ENCODE measurements at places on chromosomes 1 and 21.

GRCh38 chr1:44924835-44925464 is 61.4 kb downstream of the EIF2B3 start:
- peak; percentile 87 for DNase-seq

DNA sequence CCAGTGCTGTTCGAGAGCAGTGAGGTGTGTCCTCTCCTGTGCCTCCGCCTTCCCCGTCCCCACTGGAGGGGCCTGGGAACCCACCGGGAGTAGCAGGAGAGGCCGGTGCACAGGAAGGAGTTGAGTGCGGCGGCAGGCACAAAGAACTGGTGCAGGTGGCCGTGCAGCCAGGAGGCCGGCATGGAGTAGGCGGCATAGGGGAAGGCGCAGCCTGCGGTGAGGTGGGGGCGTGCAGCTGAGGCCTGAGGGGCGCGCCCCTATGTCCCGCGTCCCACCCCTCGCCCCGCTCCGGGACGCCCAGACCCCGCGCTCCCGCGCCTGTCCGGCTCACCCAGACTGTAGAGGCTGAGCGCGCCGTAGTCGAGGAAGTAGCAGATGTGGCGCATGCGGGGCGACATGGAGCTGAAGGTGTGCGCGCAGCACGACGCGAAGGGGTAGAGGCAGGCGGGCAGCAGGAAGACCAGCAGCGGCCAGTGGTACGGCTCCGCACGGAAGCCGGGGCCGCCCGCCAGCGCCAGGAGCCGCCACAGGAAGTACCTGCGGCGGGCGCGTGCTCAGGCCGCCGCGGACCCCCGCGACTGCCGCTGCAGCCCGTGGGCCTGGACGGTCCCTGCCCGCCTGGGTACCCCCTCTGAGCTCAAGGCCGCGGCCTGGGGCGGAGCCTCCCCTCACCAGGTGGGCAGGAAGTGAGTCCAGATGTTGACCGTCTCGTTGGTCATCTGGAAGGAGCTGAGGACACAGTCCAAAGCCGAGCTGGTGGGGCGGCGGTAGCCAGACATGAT is 2.2 kb downstream of the PAQR6 start:
- peak; percentile 89 for DNase-seq

DNA sequence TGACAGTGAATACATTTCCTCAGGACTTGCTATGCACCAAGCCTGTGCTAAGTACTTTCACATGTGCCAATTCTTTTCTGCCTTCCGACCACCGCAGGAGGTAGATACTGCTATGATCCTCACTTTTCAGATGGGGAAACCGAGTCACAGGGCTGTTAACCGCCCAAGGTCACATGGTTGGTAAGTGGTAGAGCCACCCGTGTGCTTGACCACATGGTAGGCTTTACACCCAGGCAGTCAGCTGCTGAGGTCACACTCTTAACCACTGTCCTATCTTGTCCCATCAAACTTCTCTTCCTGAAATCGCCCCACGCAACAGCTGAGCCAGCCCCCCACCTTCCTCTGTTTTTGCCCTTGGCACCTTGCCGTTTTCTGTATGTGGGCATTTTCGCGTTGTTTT is 31.0 kb upstream of the SDHB start:
- no peak for DNase-seq

GRCh38 chr1:152741656-152742055 is 16.2 kb upstream of the KPRP start:
- no peak for DNase-seq

GRCh38 chr21:43737158-43737950 is 18.4 kb downstream of the PDXK start:
- DNase-seq, result no peak

DNA sequence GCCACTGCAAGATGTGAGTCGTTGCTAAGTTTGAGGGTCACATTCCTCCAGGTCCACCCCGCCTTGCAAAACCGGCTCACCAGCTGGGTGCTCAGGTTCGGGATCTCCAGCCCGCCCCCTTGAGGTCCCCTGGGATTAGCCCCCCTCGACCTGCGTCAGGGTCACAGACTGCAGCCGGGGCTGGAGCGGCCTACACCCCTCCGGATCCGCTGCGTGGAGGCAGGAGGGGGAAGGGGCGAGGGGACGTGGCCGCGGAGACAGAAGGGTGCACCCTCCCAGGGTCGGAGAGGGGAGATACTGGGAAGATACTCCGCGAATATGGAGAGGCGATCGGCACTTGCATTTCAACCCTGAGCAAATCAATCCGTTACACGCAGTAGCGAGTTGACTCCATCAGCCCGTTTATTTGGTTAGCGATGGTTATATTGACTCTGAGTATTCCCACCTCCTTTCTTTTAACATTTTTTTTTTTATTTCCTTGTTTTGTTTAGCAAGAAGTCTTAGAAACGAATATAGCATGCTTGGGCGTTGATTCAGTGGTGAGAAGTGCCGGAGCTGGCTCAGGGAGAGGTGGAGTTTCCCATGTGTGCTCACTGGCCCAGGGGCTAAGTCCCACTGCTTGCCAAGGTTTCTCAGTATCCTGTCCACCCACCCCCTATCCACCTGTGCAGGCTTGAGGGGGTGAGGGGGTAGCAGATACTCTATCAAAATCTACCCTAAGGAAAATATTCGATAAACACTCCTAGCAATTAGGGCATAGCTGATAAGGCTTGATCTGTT is 997 bp downstream of the IFNAR2 start:
- peak; percentile 43 for DNase-seq

DNA sequence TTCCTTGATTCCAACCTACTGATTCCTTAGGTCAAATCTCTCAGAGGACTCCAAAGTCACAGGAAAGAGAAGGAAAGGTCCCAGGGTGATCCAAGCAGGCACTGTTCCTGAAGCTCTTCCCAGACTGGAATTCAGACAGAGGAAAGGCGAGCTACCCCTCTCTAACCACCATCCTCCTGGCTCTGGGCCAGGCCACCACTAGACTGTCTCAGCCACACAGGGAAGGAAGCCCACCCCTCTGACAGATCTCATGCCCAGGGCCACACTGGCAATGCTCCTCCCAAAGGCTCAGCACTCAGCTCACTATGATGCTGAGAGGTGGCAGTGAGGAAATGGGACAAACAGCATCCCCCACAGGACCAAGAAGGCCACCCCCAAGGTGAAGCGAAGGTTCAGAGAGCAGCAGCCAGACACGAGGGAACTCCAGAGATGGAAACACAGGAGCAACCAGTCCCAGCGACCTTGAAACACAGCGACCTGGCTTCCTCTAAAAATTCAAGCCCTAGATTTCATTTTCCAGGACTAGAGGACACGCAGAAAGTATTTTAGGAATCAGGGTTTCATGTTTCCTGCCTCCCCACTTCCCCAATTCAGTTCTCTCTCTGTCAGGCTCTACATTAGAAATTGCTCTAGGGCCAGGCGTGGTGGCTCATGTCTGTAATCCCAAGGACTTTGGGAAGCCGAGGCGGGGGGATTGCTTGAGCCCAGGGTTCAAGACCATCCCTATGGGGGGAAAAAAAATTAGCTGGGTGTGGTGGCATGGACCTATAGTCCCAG is 18.8 kb downstream of the PIK3C2B start:
- no peak for DNase-seq

DNA sequence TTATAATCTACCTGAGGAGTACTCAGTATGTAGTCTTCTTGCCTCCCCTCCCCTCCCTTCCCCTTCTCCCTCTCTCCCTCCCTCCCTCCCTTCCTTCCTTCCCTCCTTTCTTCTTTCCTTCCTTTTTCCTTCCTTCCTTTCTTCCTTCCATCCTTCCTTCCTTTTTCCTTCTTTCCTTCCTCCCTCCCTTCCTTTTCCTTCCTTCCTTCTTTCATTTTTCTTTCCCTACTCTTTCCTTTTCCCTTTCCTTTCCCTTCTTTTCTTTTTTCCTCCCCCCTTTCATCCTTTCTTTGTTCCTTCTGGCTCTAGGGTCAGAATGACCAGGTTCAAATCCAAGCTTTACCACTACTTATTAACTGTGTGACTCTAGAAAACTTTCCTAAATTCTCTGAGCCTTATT is 48.5 kb upstream of the HAO2 start:
- DNase-seq, result no peak

DNA sequence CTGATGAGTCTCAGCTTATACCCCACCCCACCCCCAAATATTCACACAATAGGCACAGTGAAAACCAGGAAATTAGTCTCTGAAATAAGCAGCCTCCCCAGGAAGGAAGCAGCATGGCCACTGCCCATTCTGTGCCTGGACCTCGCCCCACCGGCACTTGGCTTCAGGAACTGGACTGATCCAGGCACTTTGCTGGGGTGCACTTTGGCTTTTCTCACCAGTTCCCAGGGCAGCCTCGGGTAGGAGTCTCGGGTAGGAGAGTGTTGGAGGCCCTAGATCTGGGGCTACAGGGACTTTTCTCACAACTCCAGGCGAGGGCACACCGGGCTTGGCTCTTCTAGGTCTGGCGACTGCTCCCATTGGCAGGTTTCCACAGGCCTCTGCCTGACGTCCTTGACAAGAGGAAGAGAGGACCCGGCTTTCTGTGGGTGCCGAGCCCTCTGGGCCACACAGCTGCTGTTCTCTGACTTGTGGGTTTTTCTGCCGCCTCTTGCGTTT is 18.7 kb downstream of the ADARB1 start:
- DNase-seq, result no peak

- DNase-seq, result peak; percentile 21
Measured at GRCh38 chr21:41247561-41248545, 68.7 kb upstream of the FAM3B start.

DNA sequence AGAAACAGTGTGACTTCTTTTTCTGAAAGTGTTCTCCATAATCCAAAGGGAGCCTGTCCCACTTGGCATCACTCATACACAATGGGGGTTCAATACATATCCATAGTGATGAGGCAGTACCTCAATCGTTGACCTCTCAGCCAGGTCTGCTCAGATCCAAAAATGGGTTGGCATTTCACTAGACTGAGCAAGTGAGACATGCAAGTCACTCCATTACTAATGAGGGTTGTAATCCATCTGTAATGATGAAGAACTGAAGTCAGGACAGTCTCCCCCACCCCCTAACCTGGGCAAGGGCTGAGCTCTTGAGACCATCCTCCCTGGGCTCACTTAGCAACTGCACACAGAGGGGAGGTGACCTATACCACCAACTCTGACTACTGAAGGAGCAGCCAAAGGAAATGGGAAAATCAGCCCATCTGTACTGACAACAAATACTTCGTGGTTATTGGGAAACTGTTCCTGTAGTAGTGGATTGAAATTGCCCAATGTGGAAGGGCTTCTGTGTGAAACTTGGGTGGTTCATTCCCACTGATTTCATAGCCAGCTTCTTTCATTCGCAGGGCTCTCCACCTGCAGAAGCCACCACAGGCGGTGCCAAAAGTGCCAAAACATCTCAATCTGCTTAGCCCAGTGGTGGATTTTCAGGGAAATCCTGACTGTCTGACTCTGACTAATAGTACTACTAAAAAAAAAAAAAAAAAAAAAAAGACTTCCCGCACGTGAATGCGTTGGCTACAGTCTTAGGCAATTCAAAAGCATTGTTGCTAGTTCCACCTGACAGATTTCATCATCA is 5.0 kb downstream of the NGF start:
- DNase-seq, result peak; percentile 24

GRCh38 chr1:246787781-246788513 is 63.7 kb downstream of the SCCPDH start:
- no peak for DNase-seq

- no peak for DNase-seq
Measured at GRCh38 chr1:247437551-247438505, 20.1 kb downstream of the OR2B11 start.

DNA sequence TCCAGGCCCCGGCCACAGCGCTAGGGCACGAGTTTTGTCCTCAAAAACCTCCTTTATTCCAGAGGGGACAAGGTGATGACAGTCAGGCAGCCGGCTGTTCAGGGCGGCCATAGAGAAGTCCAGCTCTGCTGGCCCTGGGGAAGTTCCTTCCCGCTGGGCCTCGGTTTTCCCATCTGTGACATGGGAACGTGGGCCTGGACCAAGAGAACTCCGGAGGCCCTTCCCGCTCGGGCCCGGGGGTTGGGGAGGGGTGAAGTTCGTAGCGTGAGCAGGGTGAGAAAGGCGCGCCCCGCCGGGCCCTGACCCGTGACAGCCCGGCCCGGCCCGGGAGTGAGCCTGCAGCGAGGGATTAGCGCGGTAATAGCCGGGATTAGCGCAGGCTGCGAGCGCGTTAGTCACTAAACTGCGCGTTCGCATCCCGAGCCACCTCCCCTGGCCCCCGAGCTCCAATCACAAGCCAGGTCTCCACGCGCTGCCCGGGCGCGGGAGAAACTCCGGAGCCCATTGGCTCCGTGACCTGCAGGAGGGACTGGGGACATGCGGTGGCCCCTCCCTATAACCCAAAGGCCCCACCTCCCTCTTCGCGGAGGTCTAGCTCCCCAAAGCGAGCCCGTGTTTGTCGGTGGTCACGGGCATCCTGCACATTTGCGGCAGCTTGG is 29.8 kb upstream of the PADI2 start:
- DNase-seq, result no peak

- peak; percentile 21 for DNase-seq
Measured at GRCh38 chr1:51926171-51926812, 47.8 kb upstream of the NRDC start.

- no peak for DNase-seq
Measured at GRCh38 chr1:116324411-116324810, 48.6 kb upstream of the ATP1A1 start.

GRCh38 chr1:109208836-109209463 is 4.8 kb upstream of the SARS1 start:
- DNase-seq, result peak; percentile 17

- peak; percentile 65 for DNase-seq
Measured at GRCh38 chr1:212760126-212760823, 31.3 kb downstream of the NSL1 start.

DNA sequence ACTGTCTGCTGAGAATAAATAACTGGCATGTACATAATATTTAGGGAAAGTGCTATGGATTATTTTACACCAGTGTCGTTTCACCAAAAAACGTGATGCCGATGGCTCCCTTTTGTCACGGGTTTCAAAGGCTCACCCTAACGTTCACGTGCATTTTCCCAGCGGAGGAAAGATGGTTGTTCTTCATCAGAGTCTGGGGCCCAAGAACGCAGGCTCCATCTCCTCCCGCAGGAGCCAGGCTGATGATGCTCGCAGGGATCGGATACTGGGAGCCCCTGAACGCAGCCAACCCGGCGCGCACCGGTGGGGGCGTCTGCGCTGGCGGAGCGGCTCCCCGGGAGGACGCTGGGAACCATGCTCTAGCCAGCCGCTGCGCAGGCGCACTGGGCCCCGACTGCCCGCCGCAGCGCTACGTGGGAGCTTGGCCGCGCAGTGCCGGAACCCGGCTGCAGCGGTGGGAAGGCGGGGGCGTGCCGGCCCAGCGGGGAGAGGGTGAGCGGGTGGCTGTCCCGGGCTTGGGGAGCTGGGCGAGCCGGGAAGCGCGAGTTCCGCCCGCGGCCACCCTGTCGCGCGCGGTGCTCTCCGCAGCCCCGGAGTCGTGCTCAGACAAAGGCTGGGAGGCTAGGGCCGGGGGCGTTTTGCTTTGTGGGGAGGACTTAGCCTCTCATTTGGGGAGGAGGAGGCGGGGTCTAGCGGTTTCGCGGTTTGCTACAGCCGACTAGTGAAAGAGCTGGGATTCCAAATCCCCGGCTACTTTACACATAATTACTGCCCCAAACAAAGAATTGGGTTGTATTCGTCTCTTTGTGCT is at the start of gene ZFP69B:
Gene ZFP69B, plus strand, starts transcription at position 793 of the 811 bp plus-strand sequence. CDS start 486 bp downstream, outside the sequence.
- DNase-seq, result peak; percentile 95

DNA sequence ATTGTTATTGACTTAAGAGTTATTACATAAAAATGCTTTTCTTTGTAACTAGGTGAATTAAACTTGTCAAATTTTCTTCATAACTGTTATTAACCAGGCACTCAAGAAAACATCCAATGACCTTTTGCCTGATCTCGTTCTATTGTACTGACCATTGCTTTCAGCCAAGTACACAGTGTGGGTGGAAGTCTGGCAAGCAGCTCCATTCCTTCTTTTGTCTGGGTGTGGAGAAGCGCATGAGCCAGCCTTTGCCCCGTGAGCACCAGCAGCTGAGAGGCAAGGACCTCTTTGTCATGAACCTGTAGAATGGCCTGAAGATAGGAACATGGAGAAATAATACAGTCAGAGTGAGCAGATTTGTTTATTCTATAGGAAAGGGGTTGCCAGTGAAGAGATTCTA is 57.5 kb downstream of the IARS2 start:
- DNase-seq, result no peak

Measured in DMS53 (cell line).